ENCODE measurements at places on chromosomes 3 and 15.

DNA sequence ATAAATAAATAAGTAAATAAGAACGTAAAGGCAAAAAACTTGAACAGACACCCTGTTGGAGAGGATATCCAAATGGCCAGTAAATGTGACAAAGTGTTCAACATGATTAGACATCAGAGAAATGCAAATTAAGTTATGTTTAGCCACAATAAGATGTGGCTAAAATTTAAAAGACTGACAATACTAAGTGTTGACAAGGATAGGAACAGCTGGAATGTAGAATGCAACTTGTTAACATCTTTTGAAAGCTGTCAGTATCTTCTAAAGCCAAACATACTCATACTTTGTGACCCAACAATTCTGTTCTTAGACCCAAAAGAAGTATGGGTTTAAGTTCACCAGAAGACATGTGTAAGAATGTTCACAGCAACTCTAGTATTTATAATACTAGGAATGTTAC lies 197.1 kb downstream of the ITPR1 start:
- DNase-seq, result no peak

DNA sequence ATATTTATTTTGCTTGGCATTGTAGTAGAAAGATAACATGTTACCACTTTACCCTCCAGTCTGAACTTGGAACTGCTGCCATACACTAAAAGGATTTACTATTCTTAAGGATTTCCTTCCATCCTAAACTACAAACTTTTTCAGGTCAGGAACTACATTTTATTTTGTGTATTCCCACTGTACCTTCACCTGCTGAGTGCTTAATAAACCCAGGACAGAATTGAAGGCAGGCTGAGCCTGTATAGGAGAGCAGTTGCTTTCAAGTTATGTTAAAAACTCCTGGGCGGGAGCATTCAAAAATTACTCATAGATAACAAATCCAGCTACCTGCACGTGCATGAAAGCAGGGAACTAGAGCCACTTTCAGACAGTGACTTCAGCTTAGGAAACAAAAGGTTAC lies 58.3 kb downstream of the CACNA1D start:
- no peak for DNase-seq

GRCh38 chr3:133925960-133926735 lies 30.5 kb upstream of the RAB6B start:
- DNase-seq, result no peak

GRCh38 chr3:46667657-46668056 lies 25.8 kb downstream of the ALS2CL start:
- no peak for DNase-seq

- DNase-seq, result no peak
Observed at GRCh38 chr3:149489060-149489690, 14.7 kb downstream of the TM4SF4 start.

DNA sequence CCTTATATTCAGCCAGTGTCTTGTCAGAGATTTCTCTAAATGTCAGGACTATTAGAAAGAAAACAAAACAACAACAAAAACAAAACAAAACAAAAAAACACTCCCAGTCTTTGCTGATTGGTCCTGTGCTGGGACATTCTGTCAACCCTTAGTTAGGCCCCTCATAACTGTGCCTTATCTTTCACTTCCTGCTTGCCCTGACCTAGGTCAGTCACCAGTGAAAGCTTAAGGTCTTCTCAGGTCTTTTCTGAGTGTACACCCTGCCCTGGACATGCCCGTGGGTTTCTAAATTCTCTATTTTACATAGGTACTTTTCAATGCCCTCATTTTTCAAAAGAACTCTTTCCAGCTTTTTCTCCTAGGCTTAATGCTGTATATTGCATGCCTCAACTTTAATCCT lies 454.1 kb downstream of the GRM7 start:
- no peak for DNase-seq

DNA sequence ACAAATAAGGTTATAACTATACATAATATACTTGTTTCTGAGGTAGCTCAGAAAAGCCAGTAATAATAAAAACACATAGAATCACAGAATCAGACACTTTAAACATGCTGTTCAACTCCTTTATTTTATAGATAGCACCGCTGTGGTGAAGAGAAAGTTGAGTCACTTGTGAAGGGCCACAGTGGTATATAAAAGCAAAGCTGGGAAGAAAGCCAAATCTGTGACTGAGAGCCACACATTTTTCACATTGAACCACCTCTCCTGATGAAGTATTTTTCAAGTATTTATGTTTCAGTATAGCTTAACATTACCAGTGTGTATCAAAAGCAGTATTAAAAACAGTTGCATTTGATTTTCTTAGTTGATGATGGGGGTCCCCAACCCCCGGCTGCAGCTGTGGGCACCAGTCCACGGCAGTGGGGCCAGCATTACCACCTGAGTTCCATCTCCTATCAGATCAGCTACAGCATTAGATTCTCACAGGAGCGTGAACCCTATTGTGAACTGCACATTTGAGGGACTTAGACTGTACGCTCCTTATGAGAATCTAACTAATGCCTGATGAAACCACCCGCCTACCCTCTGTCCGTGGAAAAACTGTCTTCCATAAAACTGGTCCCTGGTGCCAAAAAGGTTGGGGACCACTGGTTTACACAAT lies 46.2 kb downstream of the TBL1XR1 start:
- no peak for DNase-seq

- DNase-seq, result no peak
Observed at GRCh38 chr15:75033809-75034208, 10.4 kb downstream of the PPCDC start.

DNA sequence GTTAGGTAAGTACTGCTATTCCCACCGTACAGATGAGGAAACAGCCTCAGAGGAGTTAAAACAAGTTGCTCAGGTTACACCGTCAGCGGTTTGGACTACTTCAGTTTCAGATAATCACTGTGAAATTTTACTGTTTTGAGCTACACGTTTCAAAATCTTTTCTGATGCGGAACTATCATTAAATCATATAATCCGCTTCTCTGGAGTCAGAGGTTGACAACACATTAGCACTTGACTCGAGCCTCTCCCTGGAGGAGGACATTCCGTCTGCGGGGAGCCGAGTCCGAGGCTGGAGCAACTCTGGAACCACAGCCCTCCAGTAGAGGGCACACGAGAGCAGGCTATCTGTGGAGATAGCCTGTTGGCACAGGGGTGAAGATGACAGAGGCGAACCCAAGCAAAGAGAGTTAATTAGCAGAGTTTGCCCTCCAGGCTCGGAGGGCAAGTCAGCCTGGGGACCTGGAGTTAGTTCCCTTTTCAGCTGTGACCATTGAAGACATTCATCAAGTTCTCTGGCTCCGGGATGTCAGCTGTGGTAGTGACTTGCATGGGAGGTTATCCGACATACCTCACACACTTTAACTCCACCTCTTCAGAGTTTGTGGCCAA lies 131.2 kb downstream of the IGF1R start:
- DNase-seq, result peak; percentile 54

DNA sequence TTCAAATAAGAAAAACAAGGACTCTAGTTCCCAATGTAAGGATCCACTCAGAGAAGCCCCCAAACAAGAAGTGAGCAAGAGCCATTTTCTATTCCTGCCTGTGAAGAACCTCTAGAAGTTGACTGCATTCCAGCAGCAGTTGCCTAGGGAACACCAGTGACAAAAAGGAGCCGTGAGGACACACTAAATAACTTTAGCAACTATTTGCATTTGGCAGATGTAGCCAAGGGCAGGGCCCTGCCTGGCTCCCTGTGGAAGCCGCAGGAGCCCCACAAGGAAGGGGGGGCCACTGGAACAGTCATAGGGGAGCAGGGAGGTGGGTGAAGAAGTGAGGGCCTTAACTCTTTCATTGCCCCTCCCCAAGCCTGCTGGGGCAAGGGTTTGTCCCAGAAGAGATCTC lies 470.2 kb upstream of the PROK2 start:
- DNase-seq, result no peak

- DNase-seq, result no peak
Observed at GRCh38 chr15:46127361-46127874, 492.6 kb downstream of the SQOR start.

GRCh38 chr15:67063689-67064606 lies 1.5 kb upstream of the SMAD3 start:
- DNase-seq, result no peak

- DNase-seq, result peak; percentile 30
Observed at GRCh38 chr15:95259513-95259912, 1028.2 kb downstream of the MCTP2 start.

GRCh38 chr3:129305592-129306091 lies 27.0 kb downstream of the HMCES start:
- no peak for DNase-seq

DNA sequence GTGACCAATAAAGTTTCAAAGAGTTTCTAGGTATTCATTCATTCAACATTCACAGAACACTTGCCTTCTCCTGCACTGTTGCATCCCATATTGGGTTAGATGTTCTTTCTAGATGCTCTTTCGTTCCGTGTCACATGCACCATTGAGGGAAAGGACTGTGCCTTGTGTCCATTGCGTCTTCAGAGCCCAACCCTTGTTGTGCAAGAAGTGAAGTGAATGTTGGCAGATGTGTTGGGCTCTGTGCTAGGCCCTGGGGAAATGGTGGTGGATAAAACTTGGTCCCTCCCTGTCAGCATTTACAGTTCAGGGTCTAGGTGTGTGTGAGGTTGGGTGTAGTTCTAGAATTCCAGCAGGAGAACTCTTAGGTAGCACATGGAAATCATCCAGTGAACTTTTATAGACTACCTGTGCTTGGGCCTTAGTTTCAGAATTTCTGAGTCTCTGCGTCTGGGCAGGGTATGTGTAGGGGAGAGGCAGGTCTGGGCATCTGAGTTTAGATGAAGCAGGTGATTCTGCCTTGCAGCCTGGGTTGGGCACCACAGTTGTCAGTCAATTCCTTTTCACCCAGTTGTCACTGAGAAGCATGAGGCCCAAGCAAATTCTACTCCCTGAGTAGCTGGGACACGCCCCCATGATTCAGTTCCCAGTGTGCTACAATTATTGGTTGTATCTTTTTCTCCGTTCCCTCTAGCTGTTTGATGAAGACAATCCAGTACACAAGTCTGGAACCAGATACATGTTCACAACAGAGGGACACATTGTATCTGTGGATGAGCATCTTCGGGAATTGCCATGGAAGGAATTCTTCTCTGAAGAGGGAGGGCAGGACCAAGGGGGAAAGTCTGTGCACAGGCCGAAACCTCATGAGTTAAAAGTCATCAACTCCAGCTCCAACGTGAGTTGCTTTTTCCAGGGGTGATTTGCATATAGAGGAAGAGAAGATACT lies 25.4 kb downstream of the EDEM1 start:
- DNase-seq, result no peak

- no peak for DNase-seq
Observed at GRCh38 chr15:81910355-81911021, 135.3 kb downstream of the MEX3B start.

GRCh38 chr3:4957978-4958377 lies 21.3 kb upstream of the BHLHE40 start:
- DNase-seq, result no peak

DNA sequence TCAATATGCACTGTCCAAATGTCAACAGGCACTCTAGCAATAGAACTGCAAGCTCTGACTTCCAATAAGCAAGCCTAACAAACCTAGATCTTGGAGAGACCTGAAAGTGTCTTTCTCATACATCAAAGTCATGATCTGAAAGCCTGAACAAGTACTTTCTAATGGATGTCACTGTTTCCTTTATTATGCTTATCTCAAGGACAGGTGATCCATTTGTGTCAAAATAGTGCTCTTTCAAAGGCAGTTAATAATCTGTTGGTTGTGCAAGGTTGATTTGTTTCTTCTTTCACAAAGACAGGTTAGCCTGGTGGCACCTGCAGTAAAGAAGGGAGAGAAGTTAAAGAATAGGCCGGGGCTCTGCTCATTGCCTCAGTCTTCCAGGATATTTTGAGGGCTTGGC lies 146.8 kb downstream of the EPHB1 start:
- DNase-seq, result no peak

DNA sequence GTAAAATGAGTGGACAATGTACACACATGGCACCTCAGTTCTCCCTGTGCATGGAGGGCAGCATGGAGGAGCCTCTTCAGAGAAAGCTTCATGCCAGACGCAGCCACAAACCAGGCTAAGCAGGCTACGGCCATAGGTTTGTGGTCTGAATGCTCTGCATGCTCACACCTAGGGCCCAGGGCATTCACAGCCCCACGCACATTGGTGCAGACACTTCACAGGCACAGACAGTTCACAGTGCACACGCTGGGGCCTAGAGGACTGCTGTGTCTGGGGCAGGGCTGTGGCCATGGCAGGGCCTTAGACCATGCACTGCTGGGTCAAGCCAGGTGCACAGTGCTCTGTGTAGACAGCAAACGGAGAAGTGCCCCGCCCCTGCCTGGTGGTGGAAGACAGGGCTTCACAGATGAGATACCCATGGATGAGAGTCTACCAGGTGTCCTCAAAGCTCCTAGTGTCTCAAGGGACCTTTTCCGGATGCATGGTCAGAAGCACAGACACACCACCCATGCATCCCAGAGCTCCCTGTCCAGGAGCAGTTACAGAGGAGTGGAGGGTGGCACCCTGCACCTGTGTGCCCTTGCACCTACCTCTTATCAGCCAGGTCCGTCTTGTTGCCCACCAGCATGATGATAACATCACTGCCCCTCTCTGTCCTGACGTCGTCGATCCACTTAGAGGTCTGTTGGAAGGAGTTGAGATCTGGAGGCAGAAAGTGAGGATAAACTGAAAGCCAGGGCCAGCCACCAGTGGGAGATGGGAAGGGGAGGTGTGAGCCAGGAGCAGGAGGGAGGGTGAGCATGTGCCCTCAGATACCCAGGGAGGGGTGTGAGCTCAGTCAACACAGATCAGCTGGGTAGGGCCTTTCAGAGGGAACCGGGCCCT lies 33.5 kb downstream of the SRPRB start:
- DNase-seq, result no peak

GRCh38 chr15:38558372-38559059 lies 6.1 kb downstream of the RASGRP1 start:
- DNase-seq, result no peak

GRCh38 chr15:44720460-44721176 lies 9.3 kb downstream of the B2M start:
- no peak for DNase-seq

- DNase-seq, result no peak
Observed at GRCh38 chr15:64622410-64623260, 152.8 kb downstream of the RBPMS2 start.

DNA sequence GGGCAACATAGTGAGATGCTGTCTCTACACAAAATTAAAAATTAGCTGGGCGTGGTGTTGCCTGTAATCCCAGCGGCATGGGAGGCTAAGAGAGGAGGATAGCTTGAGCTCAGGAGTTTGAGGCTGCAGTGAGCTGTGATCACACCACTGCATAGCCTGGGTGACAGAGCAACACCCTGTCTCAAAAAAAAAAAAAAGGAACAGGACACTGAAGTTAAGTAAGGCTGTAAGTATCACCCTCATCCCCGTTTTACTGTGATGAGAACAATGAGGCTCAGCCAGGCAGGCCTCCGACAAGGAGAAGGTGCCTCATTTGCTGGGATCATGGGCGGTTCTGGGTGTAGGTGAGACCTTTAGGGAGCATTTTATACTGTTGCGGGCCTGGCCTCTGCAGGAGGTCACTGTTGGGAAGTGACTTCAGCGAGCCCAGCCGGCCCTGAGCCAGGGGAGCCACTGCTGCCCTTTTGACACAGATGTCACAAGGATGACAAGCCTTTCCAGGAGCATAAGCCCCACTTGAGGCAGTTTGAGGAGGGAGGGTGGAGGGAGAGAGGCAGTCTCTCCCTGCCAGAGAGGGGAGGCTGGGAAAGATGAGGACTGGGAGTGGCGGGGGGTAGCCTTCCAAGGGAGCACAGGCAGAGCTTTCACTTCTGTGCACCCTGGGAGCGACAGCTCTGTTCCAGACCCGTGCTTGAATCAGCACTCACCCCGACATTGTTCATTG lies 30.8 kb downstream of the IRAK2 start:
- peak; percentile 44 for DNase-seq

- peak; percentile 61 for DNase-seq
Observed at GRCh38 chr15:63093486-63094205, 28.0 kb upstream of the LACTB start.
